AG09309 (cell line): ENCODE measurements at places on chromosomes 6 and 20.

GRCh38 chr20:8394308-8394945 is 262.4 kb downstream of the PLCB1 start:
- no peak for DNase-seq

DNA sequence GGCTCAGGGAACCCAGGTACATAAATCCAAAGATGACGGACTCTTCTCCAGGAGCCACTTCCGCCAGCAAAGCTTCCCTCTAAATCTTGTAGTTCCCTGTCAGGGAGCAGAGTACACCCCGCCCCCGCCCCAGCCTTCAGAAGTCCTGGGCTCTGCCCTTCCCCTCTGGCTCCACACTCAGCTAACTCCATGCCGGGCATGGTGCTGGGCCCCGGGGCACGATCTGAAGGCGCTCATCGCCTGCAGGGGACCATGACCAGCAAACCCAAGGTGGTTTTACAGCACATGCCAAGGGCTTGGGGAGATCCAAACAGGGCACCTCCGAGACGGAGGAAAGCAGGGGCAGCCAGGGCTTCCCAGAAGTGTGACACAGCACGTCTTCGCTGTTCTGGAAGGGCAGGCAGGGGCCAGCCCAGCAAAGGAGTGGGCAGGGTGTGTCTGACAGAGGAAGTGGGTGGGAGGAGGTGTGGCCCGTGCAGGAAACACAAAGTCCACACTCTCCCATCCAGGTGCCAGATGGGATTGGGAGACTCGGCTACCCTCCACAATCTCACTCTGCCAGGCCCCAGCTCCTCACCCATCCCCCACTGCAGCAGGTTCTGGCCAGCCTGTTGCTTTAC is 41.6 kb upstream of the SLC22A2 start:
- no peak for DNase-seq

DNA sequence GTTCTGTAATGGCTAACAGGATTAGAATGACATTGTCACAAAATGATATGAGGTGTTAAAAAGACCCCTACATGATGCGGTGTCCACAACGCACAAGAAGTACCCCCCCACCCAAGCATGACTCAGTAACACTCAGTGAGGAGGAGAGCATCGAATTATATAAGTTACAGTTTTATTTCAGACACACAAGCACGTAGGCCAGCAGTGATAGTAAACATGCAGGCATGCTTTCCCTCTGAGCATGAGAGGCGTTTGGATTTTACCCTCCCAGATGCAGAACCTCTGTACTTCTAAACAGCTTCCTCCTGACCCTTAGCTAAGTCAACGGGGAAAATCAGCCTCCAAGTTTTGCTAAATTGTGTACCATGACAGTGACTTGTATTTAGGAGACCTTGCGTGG is 23.9 kb downstream of the GNAS start:
- no peak for DNase-seq

- peak; percentile 53 for DNase-seq
Measured at GRCh38 chr6:82408952-82409431, 45.4 kb downstream of the TPBG start.

GRCh38 chr6:128259730-128260685 is 260.4 kb downstream of the PTPRK start:
- DNase-seq = no peak
